Activated T-cell treated with anti-CD3 and anti-CD28 coated beads for 1 hour (primary cell): ENCODE measurements at places on chromosomes 1 and 21.

DNA sequence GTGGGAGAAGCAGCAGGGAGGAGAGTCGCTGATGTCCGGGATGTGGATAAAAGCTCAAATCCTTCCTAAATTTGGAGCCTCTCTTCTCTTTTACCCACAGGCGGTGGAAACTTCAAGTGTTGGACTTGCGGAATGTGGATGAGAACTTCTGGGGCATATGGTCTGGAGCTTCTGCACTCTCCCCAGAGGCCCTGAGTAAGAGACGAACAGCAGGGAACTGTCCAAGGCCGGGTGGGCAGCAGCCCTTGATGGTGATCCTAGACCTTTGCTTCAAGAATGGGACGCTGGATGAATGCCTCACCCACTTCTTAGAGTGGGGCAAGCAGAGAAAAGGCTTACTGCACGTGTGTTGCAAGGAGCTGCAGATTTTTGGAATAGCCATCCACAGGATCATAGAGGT, 1.9 kb downstream of the PRAMEF12 start:
- no peak for DNase-seq

- DNase-seq, result no peak
Observed at GRCh38 chr1:174204697-174205308, 45.5 kb downstream of the RABGAP1L start.

DNA sequence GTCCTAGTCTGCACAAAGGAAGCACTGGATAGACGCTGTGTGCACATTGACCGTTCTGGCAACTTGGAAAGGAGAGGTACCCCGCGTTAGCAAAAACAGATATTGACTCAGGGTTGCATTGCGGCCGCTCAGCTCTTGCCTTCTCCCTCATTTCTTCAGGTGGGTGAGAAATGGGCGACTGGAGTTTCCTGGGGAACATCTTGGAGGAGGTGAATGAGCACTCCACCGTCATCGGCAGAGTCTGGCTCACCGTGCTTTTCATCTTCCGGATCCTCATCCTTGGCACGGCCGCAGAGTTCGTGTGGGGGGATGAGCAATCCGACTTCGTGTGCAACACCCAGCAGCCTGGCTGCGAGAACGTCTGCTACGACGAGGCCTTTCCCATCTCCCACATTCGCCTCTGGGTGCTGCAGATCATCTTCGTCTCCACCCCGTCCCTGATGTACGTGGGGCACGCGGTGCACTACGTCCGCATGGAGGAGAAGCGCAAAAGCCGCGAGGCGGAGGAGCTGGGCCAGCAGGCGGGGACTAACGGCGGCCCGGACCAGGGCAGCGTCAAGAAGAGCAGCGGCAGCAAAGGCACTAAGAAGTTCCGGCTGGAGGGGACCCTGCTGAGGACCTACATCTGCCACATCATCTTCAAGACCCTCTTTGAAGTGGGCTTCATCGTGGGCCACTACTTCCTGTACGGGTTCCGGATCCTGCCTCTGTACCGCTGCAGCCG, 5.4 kb downstream of the GJA8 start:
- DNase-seq, result no peak

DNA sequence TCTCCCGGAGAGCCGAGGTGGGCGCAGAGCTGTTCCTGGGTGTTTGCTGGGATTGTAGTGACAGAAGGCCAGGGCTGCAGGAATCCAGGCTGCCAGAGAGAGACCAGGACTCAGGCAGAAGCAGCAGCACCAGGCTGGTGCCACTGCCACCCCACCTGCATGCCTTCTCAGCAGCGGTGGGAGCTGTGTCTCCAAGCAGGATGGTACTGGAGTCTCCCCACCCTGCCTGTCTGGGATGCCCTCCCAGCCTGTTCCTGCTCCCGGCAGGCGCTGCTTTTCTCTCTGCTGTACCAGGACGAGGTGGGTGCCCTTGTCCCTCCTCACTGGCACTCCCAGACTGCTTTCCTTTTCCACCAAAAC, 4.5 kb upstream of the HES4 start:
- no peak for DNase-seq

DNA sequence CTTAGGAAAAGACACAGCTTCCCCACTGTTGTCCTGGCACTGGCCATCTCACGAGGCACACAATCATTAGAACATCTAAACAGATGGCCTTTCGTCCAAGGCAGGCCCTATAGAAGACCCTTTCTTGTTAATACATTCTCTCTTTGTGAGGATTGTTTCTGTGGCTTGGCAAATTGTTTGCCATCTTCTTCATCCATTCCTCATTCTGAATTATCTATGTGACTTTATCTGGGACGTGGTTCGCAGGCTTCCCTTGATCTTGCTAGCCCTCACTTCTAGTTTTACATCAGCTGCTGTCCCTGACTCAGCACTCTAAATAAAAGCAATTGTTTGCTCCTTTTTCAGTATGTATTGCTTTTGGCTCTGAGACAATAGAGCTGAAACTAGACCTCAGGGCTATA, 101.1 kb upstream of the ZC3H11B start:
- no peak for DNase-seq

- no peak for DNase-seq
Observed at GRCh38 chr1:193185211-193185610, 1.2 kb downstream of the B3GALT2 start.

DNA sequence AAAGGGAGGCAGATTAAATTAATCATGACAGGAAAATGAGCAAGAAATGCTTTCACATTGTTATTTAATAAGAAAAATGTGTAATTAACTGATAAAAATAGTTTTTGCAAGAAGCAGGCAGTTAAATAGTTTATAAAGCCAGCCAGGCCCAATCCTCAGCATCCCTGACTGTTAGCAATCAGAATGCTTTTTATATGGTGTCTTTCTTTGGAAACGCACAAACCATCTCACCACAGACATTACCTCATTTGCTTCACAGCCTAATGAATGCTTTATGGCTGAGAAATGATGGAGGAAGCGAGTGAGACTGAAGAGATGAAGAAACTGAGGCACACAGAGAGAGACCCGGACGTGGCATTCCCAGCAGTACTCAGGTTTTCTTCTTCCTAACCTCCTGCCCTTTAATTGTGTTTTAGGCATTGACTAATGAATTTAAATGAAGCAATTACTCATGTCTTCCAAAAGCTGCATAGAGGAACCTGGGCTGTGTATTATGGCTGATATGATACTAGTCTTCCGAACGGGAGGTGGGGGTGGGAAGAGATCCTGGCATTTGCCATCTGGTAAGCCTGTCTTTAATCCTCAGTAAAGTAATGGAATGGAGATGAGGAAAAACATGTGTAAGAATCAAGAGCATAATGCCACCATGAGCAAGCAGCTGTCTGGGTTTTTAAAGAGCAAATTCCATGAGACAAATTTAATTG, 116.1 kb upstream of the LMO4 start:
- DNase-seq, result no peak

GRCh38 chr1:24364975-24365678, 46.0 kb downstream of the GRHL3 start:
- DNase-seq, result no peak

DNA sequence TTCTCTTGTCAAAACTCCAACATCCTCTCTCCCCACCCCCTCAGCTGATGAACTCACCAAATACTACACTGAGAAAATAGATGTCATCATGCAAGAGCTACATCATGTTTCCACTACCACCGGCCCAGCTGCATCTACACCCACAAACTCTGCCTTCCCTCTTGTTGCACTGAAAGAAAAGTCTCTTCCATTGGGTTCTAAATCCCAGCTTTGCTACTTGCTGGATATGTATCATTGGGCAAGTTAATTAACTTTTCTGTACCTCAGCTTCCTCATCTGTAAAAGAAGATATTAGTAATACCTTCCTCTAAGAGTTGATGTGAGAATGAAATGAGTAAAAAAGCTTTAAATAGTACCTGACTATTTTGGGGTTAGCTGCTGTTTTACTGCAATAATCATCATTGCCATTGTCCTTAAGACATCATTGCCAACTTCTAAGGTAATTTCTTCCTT, 108.6 kb downstream of the OLFML2B start:
- no peak for DNase-seq

DNA sequence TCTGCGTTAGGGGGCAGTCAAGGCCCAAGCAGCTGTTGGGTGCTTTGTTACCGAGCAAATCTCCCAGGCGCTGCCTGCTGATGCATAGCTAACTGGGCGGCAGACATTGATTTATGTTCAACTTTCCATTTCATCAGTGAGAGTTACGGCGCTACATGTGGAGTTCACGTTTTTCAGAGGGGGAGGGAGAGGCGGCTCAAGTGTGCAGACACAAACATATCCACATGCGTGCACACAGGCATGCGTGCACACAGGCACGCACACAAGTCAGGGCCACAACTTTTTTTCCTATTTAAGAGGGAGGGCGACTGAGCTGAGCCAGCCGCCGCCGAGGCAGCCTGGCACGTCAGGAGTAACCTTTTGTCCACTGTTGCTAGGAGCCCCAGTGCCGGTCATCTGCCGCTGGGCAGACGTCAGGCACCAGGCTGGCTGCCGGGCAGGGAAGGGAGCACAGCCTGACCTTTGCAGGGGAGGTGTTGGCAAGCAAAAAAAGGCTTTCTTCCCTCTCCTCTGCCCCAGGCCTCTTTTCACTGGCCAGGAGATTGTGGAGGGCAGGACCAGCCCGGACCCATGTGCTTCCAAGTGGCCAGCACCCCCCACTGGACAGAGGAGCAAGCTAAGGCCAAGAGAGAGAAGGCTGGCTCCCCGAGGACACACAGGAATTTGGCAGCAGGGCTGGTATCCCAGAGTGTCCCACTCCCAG, 73.3 kb downstream of the MRPL37 start:
- DNase-seq, result no peak

DNA sequence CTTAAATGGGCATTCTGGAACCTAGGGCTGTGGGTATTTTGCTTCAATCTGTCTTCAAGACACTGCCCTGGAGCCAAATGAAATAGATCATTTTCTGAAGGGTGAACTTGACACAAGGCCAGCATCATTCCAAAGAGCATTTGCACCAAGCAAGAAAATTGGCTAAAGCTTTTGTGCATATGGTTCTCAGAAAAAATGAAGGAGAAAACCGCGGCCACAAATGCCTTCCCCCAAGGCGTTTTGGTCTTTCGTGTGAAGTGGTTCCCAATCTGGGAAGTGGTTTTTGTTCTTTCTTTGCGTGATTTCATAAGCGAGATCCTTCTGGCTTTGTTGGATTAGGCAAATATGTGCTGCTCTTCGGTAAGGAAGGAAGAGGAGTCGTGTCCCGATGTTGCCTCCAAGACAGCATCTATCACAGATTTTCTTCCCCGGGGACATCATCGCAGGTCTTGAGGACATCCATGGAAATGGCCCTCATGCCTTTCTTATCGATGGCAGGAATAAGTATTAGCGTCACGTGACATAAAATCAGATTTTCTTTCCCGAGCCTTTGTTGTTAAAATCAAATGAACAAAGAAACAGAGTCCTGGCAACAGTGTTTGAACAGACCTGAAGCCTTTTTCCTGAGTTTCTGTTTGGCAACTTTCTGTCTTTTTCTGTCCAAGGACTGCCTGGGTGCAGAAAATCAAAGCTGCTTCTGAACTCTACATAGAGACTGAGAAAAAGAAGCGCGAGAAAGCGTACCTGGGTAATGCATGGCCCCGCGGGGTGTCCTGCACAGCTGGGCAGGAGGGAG, 31.0 kb downstream of the ATP5PO start:
- no peak for DNase-seq
